ENCODE measurements at places on chromosomes 3 and 15.

DNA sequence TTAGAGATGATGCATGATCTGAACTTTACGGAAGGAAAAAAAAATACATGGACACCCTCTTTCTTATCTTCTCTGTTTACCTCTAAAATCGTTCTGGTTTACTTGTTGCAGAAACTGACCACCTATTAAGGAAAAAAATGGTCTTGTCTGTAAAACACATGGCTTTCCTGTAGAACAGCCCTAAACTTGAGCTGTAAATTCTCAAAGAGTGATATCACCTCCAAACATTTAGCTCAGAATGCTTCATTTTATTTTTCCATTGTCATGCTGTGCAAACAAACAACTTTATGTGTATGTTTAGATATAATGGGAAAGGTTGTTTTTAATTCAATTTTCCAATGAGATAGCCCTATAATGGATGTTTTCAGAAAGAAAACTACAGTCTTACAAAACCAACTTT is 237.4 kb upstream of the NR2F2 start:
- no peak for DNase-seq

DNA sequence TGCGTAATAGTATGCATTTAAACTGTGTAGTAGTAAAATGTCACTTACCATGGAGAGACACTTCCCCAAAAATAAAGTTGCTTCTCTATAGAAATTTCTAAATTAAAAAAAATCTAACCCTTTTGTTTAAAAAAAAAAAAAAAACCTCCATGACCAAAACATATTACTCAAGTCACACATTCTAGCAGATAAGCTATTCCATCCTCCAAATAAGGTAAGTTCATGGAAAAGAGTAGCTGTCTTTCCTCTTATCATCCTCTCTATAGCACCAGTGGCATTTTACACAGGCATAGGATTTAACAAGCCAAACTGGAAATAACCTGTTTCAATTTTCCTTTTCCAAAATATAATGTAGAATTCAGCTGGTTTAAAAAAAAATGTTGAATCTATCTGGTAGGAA is 57.4 kb downstream of the LRRFIP2 start:
- DNase-seq, result no peak

DNA sequence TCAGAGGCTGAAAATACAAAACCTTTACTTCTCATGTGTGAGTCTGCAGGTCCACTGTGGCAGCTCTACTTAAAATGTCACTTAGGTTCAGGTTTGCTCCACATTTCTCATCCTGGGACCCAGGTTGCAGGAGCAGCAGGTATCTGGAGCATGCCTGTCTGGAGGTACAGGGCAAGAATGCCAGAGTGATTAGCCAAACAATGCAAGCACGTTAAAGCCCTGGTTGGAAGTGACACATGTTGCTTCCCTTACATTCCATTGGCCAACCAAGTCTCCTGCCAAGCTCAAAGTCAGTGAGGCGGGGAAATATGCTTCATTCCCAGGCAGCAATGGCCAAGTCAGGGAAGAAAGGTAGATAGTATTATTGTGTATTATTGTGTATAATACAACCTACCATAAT is 76.8 kb upstream of the ARL6 start:
- DNase-seq, result no peak

GRCh38 chr3:188179006-188179966 is 25.3 kb downstream of the LPP start:
- no peak for DNase-seq

DNA sequence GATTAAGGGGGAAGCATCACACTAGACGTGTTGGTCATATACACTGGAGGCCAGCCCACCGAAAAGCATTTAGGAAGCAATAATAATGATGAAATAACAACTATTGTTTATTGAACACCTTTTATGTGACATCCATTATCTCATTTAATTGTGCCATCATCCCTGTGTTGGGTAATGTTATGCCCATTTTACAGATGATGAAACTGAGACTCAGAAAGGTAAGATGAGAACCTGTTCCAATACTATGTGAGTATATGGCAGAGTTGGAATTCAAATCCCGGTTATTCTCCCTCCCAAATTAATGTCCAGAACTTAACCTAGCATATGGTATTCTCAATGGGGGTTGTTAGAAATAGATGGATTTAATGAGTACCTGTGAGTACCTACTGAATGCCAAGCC is 99.2 kb downstream of the SMAD6 start:
- no peak for DNase-seq

DNA sequence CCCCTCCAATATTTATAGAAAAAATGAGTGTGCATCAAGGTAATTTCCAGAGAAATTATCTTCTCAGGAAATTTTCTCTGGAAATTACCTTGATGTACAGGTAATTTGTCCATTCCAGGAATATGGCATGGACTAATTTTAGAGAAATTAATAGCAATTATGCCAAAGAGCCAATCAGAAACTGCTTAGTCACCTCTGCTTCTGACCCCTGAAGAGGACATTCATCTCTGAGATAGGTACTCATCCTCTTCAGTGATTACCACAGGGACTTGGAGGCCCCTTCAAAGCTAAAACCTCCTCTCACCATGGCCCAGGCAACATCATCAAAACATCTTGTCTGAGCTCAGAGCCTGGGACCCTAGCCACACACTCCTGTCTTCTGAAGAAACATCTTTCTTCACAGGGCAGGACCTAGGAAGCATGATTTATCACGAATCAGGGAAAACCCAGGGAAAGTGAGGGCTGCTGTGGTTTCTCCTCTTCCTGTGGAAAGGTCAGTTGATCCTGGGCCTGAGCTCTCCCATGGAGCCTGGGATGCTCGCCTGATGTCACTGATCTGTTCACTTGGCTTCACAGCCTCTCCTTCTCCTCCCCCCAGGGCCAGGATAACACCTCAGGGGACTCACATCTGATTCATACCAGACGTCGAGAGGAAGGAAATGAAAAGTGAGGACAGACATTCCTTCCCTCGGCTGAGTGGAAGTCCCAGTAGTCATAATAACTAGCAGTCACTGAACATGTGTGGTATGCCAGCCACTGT is 210.5 kb downstream of the DTWD1 start:
- DNase-seq, result no peak

GRCh38 chr3:153426803-153427202 is 264.8 kb downstream of the RAP2B start:
- DNase-seq, result no peak

DNA sequence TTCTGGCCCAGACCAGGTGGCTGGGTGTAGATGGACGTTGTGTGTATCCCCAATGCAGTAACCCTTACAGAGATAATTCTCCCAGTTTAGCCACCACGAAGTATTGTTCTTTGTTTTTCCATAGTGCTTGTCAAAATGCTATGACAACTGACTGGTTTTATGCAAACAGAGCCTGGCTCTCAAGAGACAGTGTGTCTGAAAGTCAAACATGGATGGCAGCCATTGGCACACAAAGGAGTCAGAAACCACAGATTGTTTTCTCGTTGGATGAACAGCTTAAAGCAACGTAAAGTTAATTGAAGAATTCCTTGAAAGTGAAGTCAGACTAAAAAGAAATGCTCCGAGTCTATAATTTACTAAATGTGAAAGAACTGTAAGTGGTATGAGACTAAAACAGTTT is 91.2 kb downstream of the FILIP1L start:
- no peak for DNase-seq

DNA sequence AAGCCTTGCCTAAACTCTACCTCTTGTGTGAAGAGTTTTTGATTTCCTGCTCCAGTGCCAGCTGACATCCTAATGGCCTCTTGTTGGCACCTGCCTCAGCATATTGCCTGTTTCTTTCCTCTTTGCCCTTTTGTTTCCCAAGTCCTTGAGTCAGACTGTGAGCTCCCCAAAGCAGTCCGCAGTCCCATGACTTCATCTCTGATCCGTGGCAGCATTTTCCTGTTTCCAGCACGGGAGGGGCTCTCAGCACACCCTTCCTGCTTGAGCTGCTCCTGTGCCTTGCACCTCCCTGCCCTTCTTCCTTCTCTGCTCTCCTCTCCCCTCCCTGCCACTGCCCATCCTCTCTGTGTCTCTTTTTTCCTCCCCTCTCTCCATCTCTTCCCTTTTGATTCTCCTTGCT is 179.6 kb downstream of the EPHB1 start:
- no peak for DNase-seq

DNA sequence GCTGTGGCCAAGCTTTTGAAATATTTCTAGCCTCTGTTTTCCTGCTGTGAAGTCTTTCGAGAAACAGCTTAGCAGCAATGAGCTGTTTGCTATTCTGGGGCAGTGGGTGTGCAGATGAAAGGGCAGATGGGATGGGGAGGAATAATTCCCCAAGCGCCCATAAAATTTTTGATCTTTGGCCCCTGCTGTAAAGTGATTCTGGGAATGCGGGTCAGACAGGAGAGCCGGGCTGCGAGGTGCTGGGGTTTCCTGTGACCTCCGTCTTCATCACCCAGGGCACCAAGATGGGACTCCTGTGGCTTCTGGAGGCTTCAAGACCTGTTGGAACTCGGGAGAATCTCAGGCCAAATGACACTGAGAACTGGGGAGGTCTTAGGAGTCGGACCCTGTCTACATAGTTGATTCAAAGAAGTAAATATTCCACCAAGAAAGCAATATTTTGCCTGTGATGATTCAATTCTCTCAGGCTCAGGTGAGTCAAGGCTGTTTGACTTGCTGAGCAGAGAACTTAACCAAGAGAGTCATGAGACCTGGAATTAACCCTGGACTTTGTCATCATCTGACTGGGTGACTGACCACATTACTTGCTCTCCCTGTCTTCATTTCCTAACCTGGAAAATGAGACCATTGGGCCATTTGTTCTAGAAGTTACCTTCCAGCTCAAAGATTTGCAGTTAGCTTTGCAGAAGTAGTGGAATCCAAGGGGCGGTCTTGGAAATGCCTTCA is 86.4 kb downstream of the POLR2M start:
- DNase-seq, result no peak

DNA sequence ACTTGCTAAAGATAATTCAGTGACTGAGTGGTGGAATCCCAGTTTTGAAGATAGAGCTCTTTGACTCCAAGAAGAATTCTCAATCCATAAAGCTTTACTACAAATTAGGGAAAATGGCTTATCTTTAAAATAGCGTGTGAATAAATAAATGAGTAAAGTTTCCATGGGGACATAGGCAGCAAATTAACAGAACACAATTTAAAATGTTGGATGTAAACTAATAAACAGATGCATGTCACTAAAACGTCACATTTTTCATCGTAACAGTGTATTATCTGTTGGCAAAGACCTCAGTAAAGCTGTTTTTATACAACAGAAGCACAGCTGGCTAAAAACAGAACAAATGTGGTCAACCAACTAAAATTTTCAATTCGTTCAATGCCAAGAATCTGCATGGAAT is 913.9 kb upstream of the CFAP20DC start:
- DNase-seq, result no peak

- DNase-seq, result no peak
Measured at GRCh38 chr3:196989721-196990262, 21.2 kb upstream of the PIGZ start.

DNA sequence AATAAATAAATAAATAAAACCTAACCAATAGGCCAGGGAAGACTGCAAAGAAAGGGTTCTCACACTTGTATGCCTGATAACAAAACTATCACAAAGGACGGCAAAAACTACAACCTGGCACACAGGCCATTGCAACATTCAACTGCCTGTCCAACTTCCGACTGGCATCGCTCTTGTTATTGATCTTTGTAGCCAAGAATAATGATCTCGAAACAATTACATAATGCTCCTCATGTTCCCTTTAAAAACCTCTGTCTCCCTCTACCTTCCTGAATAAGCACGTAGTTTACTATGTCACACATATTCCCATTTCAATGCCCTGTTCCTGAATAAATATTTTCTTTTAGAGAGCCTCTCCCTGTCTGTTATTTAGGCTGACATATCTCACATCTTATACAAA is 74.3 kb downstream of the B3GNT5 start:
- DNase-seq, result no peak

DNA sequence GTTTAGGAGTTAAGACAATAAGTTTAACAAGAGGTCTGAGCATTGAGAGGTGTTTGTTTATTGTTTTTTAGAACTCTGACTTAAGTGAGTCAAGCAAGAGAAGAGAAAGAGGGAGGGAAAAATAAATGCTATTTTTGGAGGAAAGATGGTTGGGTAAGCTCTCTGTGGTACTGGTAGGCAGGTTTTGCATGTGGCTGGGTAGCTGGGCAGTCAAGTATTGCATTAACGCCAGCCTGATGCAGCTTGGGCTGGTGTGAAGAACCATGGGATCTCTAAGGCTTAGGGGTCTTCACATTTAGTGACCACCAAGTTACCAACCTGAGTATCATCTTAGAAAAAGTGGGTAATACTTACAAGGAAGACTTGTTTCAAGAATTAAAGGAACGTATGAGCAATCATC is 534.5 kb upstream of the SEMA6D start:
- DNase-seq, result no peak

- no peak for DNase-seq
Measured at GRCh38 chr3:46883054-46883829, 5.7 kb downstream of the PTH1R start.

DNA sequence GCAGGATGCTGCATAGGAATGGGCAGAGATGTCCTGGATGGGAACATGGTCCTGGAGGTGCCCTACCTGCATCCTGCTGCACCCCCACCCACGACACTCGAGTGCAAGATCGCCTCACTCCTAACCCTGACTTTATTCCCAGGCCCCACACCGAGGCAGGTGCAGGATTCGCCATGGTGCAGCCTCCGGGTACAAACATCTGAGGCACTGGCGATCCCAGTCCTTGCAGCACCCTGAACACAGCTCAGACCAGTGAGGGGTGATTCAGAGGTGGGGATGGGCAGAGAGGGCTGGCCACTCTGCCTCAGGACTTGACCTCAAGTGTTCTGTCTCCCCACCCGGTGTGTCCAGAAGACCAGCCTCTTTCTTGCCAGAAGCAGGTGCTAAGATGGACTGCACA is 49.1 kb downstream of the KLF13 start:
- DNase-seq, result no peak

GRCh38 chr3:146967783-146968182 is 362.6 kb upstream of the PLSCR5 start:
- DNase-seq, result no peak

- DNase-seq, result no peak
Measured at GRCh38 chr3:172034786-172035685, 4.3 kb upstream of the FNDC3B start.

GRCh38 chr15:22813844-22814243 is 24.6 kb upstream of the NIPA2 start:
- no peak for DNase-seq

DNA sequence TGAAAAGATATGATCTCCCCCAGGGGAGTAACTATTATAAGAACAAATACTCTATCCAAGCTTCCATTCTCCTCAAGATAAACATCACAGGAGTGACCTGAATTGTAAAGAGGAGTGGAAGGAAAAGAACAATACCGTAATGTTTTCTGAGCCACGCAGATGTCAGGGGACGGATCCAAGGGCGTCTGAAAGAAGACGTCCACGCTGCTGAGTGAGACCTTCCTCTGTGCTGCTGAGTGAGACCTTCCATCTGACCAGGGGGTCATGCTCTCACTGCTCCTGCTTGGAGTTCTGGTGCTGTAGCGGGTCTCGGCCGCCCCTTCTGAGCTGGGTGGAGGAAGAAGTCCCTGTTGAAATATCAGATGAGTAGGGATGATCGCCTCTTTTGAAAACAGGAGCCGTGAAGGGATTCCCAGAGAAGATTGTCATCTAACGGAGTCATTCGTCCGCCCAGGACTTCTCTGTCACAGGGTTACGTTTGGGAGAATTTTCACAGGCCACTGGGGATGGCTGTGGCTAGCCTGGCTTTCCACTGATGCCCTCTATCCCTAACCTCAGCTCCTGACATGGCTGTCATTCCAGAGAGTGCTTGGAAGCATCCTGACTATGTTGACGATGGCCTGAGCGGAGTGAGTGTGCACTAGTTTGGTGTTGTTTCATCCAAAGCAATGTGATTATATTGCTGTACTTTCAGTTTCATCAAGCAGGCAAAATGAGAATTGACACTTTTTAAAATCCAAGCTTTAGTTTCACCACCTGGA is 184.9 kb downstream of the APBA2 start:
- DNase-seq, result no peak

GRCh38 chr3:149221783-149222517 is at the start of gene CP:
Gene CP, minus strand, starts transcription at chr3:149221829. Its CDS starts 37 bp downstream, at chr3:149221792.
- no peak for DNase-seq

All from stimulated activated CD8-positive, alpha-beta memory T cell treated with anti-CD3 and anti-CD28 coated beads, Interleukin-15, amount 100 ng/mL, for 24 hours (primary cell).